Eye (tissue), 1 donor: ENCODE measurements at places on chromosomes 1 and 21.

GRCh38 chr1:71634159-71634558 lies 553.3 kb upstream of the ZRANB2 start:
- DNase-seq = no peak

DNA sequence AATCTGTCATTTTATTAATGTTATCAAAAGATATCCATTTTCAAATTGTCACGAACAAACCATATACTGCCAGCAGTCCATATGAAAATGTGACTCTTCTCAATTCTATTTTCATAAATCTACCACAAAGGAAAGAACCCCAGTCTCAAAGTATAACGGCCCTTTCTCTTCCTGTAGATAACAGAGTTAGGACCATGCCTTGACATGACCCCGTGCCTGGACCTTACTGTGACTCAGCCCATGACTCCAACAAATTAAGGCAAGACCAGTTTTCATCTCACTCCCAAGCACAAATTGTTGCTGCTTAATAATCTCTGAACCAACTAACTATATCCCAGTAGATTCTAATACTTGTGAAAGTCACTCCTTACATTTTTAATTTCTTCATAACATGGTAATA lies 124.4 kb upstream of the NFIA start:
- DNase-seq = no peak

- DNase-seq = no peak
These were observed 467.8 kb downstream of the LMO4 start for GRCh38 chr1:87796471-87796901.

DNA sequence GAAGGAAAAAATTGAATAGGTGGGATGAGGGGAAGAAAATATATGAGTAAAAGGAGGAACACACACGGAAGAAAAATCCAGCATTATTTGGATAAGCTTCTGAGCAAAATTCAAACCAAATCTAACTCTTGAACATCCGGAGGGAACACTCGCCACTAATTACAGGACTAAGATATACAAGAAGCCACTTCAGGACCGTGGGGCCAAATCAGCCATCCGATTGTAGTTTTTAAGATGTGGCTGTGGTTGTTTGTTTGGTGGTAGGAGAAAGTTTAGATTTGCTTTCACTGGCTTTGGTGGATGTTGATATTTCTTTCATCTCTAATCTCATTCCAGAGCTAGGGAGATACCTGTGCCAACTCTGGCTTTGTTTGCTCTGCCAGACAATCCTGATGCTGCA lies 43.7 kb upstream of the ADAMTS1 start:
- no peak for DNase-seq

GRCh38 chr1:25572708-25573590 lies 29.5 kb downstream of the LDLRAP1 start:
- peak; percentile 77 for DNase-seq
